OCI-LY7 (cell line): ENCODE measurements at places on chromosomes 1 and 21. TPM values are rescaled to one million over a fixed set of nuclear protein-coding genes. Genes with fewer than 3 reads are reported as not detected.

- DNase-seq = no peak
Measured at GRCh38 chr1:215005078-215005477, 77.5 kb upstream of the KCNK2 start.

DNA sequence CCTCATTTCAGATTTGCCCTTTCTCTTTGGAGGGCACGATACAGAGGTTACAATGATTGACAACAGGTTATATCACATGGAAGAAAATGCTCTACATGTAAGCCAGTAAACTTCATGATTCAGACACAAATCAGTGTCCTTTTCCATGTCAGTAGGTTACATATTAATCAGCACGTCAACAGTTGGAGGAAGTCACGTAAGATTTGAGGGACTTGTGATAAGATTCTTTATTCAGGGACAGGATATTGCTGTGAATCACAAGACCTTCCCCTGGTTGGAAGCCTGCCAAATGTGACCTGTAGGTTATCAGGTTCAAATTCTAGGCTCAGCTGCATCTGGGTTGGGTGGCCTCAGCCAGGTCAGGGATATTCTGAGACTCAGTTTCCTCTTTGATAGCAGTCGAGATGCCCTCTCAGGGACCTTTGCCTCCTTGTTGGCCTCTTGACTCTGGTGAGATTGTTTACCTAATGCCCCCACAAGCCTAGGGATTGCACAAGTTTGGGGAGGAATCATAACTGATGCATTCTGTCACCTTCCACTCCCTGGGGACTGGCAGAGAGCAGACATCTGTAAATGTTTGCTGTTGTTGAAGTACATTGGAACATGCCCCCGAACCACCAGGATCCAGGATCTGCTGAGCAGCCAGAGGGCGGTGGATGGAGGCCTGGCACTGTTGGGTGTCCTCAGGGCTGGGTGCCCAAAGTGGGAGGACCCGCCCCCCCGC, 31.9 kb downstream of the SERINC2 start:
- DNase-seq = no peak

DNA sequence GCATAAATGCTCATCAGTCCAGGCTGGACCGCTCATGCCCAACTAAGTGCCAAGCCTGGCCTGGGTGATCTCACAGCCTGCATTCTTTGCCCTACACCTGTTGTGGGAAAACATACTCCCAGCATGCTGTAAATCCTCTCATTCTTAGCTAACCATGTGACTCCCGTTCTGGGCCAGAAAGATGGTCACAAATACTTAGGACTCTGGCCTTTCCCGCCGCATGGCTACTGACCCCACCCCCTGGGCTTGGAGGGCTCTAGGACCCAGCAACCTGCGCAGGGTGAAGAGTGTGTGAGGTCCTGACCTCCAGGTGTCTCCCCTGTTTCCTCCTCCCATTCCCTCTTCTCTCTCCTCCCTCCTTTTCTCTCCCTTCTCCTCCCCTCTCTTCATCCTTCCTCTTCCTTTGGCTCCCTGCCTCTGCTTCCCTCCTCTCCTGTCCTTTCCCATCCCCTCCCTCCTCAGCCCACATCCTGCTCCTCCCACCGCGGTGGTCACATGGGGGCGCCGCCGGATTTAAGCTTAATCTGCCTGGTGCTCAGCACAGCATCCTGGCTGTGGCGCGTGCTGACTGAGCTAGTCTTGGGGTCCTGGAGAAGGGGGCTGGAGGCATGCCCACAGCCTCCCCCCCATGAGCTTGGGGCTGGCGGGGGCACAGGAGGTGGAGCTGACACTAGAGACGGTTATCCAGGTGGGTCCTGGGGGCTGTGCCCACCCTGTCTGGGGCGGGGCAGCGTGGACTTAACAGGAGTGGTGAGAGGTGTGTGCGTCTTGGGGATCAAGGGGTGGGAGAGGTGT, at the start of gene CROCC:
Gene CROCC, plus strand, starts transcription at position 541 of the 795 bp plus-strand sequence. Its CDS starts 88 bp downstream, at position 629.
- peak; percentile 82 for DNase-seq

DNA sequence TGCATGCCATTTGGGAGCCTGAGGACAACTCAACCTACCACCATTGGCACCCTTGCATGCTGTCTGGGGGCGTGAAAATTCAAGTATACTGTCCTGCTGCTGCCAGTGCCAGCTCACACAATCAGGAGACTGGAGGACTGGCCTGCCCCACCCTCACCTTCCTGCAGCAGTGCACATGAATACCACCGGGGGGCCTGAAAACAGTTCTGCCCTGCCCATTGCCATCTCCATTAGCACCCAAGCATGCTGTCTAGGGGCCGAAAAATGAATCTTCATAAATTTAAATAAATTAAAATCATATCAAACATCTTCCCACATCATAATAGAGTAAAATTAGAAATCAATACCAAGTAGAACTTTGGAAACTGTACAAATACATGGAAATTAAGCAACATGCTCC, 322.1 kb upstream of the TMPRSS15 start:
- no peak for DNase-seq

GRCh38 chr21:18411565-18411964, 8.0 kb upstream of the TMPRSS15 start:
- no peak for DNase-seq

DNA sequence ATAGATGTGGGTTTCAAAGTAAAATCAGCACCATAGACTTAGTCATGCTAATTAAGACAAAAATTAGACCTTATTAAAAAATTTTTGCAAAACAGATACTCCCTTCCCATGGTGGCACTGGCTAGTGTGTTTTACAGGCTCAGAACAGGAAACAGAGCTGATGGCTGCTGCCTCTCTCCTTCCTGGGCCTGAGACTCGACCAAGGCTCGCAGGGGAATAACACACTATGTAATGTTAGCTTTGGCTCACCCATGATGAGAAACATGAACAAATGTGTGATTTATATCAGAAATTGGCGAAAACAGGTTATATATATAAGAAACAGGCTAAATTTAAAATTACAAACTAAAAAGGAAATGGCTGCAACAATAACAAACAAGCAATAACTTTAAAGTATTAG, 50.7 kb downstream of the ERG start:
- DNase-seq = no peak

- DNase-seq = no peak
Measured at GRCh38 chr1:221166559-221167318, 287.5 kb downstream of the HLX start.

DNA sequence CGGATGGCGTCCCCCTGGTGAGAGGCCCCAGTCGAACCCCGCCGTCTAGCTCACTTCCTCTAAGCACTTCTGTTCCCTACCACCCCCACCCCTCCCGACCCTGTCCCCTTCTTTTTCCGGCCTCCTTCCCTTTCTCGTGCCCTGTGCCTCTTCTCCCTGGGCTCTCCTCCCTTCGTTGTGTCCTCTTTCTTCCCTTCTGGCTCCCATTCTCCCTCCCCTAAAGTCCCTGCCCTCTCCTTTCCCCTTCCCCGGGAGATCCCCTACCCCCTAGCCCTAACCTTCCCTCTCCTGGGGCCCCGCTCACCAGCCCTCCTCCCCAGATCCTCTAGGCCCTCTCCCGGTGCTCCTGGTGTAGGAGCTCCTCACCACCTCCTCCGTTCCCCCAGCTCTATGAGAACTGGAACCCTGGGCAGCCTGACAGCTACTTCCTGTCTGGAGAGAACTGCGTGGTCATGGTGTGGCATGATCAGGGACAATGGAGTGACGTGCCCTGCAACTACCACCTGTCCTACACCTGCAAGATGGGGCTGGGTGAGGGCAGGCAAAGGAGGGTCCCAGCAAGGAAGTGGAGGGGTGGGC, 15.9 kb downstream of the BCAN start:
- no peak for DNase-seq

DNA sequence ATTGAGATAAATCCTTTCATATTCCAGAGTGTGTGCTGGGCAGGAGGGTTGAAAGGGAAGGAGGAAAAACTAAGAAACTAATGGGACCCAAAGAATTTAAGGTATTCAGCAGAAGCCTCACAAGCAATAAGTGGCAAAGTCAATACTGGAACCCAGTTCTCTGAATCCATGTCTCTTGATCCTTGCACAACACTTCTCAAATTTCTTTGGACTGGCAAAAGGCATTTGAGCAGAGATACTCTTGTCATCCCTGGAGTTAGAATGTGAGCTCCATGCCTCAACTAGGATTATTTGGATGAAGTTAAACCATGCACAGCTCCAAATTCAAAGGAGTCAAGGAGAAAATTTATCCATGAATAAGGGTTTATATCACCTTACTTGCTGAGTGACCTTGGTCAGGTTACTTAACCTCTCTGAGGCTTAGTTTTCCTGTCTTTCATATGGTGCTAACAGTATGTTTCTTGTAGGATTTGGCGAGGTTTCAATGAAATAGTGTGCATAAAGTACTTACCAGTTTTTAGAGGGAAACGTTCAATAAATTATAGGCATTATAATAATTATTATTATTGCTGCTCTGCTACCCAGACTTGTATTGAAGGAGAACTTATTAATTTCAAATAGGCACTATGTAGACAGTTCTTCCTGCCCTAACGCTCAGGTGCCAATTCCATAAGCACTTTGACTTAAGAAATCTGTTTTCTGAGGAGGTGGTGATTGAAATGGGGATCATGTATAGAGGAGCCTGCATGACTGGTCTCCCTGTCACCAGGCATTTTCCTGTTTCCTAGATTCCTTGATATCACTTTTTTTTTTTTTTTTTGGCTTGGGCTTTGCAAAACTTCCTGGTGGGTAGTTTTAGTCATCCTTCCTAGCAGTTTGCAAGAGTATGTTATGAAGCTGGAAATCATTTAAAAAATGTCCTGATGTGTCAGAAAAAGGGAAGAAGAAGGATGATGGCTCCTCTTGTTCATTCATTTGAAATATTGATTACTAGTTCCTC, 125.0 kb upstream of the JUN start:
- DNase-seq = no peak

DNA sequence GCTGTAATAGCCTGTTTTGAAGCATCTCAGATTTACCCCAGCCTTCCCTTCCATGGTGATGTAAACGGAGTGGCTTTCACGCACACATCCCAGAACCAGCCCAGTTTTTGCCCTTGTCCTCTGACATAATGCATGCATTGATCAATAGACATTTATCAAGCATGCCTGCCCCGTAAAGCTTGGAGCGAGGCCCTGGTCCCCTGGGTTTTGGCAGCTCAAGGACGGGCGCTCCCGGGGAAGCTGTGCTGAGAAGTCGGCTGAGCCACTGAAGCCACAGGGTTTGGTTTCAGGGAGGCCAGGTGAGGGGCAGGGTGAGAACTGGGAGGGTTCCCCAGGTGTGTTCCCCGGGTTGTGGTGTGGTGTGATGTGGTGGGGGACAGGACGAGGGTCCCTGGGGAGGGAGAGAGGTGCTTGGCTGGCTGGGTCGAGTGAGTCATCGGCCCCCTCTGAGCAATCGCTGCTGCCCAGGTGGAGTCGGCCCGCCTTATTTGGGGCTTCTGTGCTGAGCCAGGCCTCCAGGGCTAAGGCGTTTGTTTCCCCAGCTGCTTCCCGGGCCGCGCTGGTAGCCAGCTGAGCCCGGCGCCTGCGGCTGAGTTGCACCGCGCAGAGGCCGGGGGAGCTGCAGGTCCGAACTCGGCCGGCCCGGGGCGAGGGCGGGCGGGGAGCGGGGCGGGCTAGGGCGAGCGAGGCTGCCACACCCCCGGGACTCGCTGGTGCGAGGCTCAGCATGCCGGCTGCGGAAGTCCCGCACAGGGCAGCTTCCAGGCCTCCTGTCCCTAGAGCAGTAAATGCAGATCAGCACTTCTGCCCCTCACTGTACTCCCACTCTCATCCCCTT, 23.6 kb downstream of the ATP2B4 start:
- peak; percentile 77 for DNase-seq

GRCh38 chr1:91854852-91855534, 31.0 kb downstream of the TGFBR3 start:
- DNase-seq = no peak

The RHOU gene
- total RNA-seq = not detected in 2 replicates

The FCRL5 gene
- total RNA-seq = 44.8 and 57.4 TPM in 2 replicates

The ZNF593OS gene
- not detected in 2 replicates for total RNA-seq

The ATPAF1 gene
- total RNA-seq = 32.3 and 33.3 TPM in 2 replicates

The LGALS8 gene
- not detected in 2 replicates for total RNA-seq

The PRRC2C gene
- total RNA-seq = 191 and 203 TPM in 2 replicates
